SHP77 (cell line): ENCODE measurements at places on chromosomes 11 and 22.

DNA sequence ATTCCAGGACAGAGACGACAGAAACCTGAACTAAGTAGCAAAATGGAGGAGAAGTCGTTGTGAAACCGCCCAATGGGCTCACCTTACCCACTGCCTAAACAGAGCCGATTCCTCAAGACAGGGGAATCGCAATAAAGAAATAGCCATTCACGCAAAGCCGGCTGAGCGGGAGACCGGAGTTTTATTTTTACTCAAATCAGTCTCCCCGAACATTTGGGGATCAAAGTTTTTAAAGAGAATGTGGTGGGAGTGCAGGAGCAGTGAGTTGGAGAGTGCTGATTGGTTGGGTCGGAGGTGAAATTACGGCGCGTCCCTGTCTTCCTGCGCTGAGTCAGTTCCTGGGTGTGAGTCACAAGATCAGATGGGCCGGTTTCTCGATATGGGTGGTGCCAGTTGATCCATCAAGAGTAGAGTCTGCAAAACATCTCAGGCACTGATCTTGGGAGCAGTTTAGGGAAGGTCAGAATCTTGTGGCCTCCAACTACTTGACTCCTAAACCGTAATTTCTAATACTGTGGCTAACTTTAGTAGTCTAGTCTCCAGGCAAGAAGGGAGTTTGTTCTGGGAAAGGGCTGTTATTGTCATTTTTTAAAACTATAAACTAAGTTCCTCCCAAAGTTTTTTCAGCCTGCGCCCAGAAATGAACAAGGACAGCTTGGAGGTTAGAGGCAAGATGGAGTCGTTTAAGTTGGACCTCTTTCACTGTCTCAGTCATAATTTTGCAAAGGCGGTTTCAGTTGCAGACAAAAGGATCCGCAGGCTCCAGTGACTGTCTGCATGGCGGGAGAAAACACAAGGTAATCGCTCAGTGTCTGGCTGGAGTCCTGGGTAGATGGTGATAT, 34.1 kb downstream of the OR4D9 start:
- DNase-seq = no peak

- no peak for DNase-seq
Observed at GRCh38 chr22:28139961-28140360, 220.9 kb upstream of the PITPNB start.

DNA sequence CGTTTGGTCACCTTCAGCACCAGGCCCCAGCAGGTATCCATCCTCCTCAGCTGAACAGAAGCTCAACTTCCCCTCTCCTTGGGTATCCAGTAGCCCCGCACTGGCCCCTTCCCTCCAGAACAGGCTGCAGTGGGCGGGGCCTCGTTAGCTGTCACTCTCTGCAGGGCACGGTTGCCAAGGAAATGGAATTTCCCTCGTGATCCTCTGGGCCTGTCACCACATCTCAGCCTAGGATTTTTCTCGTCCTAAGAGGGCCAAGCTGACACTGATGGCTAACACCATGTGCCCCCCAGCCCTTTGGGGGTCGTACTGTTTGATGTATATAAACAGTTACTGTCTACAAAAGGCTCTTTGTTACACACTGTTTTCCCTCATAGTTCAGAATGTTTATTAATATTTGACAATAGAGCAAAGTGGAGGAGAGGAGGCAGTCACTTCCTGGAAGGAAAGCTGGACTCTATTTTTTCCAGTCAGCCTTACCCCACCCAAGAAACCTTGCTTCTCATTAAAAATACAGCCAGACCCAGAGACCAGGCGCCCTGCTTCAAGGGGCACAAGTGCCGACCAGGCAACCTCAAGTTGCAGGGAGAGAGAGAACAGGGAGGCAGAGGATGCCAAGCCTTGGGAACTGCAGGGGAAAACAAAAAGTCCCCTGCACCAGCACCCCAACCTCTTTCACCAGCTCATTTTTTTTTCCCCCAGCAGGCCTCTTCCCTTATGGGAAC, 44.5 kb downstream of the FEZ1 start:
- DNase-seq = no peak

DNA sequence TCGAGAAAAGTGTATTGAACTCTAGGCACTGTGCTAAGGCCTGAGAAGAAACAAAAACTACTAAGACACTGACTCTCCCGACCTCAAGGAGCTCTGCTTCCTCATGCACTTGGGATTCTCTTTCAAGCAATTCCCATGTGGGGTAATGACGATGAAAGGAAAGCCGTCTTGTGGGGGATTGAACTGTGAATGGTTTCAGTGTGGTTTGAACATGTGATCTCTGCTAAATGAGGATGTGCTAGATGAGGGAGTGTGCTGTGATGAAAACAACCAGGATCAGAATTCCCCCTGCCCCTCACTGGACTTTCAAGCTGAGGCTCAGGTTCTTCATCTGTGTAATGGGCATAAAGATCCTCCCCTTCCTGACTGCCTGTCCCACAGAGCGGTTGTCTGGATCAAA, 74.9 kb downstream of the DEPDC5 start:
- DNase-seq = no peak

DNA sequence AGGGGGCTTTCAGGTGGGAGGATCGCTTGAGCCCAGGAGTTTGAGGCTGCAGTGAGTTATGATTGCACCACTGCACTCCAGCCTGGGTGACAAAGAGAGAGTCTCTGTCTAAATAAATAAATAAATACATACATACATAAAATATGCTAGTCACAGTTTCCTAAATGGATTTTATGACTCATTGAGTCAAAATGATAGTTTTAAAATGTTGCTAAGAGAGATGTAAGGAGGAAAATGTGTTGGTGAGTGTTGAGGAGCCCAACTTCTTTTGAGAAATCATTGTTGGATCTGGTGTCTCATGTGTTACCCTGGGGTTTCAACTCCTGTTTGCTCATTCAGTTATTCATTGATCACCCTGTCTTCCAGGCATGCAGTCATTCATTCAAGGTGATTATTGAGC, 21.0 kb downstream of the PARVB start:
- DNase-seq = no peak

- no peak for DNase-seq
Observed at GRCh38 chr11:1467270-1467669, 19.3 kb downstream of the MOB2 start.
